HCT116 (cell line): ENCODE measurements at places on chromosomes 7 and 10. TPM values are rescaled to one million over a fixed set of nuclear protein-coding genes. Genes with fewer than 3 reads are reported as not detected.

DNA sequence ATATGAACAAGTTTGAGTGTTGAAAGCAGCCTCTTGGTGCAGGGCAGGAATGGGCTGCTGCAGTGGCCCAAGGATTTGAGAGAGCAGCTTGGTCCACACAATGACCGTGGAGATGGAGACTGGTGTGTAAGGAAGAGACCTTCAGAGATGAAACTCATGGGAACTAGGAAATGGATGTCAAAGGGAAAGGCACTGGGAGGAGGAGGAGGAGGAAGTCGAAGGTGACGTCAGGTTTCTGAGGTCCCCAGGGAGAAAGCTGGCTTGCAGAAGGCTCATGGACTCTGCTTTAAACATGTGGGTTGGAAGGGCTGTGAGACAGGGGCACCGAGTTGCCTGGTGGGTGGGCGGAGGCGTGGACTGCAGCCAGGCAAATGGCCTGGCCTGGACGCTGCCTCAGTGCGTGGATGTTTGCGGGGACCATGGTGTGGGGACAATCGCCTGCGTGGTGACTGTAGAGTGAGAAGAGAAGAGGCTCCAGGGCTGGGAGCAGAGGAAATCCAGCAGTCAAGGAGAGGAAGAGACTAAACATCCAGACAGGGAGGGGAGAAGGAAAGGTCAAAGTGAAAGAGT, 14.6 kb downstream of the C10orf71 start:
- no peak for DNase-seq

DNA sequence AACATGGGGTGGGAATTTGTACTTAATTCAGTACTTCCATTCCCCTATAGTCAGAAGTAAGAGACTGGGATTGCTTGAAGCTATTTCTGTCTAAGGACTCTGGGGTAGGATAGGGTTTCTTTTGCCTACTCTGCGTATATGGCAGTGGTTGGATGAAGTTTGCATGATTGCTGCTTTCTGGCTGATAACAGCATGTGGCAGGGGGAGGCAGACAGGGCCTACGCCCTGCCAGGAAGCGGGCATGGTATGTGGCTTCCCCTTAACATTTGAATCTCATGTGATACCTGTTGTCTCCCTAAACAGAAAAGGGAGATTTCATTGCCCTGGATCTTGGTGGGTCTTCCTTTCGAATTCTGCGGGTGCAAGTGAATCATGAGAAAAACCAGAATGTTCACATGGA, 57.1 kb downstream of the TACR2 start:
- DNase-seq, result no peak

DNA sequence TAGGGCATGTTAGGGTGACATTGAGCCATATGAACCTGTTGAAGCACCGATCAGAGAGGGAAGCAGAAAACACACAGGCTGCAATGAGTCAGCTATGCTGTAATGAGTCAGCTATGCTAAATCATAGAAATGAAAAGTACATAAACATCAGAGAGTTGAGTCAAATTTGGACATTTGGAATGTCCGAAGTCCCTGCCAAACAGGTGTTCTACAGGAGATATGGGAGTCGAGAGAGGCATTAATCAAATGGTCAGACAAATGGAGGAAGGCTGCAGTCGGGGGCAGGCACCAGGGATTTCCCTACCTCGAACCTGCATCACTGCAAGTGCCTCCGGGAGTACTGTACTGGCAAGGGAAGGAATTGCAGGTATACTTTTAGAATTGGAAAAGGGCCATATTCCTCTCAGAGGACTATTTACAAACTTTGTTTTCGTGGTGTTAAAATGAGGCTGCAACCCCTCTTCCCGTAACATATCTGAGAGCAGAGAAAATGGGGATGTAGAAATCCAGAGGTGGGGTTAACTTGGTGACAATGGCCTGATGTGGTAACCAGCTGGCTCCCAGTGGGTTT, 8.8 kb upstream of the ZC3HAV1 start:
- peak; percentile 32 for DNase-seq

DNA sequence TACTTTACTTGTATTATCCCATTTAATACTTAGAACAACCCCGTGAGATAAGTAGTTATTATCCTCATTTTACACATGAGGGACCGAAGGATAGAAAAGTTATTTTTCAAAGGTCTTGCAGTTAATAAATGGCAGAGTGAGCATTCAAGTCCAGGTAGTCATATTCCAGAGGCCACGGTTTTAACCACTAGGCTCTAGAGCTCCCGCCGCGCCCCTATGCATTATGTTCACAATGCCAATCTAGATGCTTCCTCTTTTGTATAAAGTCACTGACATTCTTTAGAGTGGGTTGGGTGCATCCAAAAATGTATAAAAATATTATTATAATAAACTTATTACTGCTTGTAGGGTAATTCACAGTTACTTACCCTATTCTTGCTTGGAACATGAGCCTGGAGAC, 11.4 kb upstream of the CFAP69 start:
- no peak for DNase-seq

GRCh38 chr10:17907641-17908040, 44.1 kb upstream of the SLC39A12 start:
- DNase-seq, result no peak

DNA sequence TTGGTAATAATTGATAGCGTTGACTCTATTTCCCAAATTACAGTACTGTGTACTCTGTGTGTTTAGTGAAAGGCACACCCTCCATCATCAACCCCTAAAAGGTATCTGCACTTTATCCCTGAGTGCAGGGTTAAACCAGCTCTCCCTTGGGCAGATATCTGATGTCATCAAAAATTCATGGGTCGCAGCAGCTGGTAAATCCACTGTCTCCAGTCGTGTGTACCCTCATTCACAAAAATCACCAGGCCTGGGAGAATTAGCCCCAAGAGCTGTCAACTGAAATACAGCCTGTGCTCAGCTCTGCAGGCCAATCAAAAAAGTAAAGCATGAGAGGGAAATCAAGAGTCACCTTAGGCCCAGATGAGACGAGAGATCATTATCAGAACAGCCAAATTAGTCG, 103.7 kb downstream of the HIP1 start:
- no peak for DNase-seq

- DNase-seq, result no peak
Measured at GRCh38 chr7:452226-452751, 67.4 kb downstream of the PDGFA start.

POLR2J2 gene
- 6.2 TPM for total RNA-seq

DNA sequence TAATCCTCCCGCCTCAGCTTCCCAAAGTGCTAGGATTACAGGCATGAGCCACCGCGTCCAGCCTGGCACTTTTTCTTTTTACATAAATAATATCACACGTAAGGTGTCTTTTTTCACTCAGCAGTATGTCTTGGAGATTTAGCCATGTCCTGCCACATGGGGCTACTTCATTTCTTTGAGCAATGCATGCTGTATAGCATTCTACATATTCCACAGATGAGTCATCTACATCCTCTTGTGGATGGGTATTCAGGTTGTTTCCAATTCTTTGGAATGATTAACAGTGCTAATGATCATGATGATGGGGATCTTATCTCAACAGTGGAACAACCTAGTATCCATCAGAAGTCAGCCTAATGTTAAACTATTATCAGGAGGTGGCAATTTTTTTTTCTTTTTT, 50.8 kb downstream of the ZNF503 start:
- DNase-seq, result peak; percentile 7

GRCh38 chr10:61628875-61629513, 33.7 kb upstream of the CABCOCO1 start:
- DNase-seq, result no peak

- DNase-seq, result no peak
Measured at GRCh38 chr10:28403090-28403489, 100.2 kb upstream of the MPP7 start.
